Mesendoderm (in vitro differentiated cells): ENCODE measurements at places on chromosomes 12 and 14.

DNA sequence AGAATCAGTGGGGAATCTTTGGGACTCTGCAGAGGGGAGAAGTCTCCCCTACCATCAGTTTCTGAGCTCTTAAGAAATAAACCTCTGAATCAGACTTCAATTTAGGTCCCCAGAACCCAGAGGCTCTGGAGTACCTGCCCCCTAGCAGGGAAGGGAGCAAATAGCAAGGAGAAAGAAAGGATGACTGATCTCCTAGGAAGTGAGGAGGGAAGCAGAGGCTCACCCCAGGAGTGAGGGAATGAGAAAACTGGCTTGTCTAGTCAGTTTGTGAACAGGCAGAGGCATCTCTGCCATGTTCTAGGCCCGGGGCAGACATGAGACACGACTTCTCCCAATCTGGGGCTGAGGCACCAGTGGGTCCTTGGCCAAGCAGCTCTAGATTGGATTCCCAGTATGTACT, 24.3 kb upstream of the SMUG1 start:
- DNase-seq: no peak

DNA sequence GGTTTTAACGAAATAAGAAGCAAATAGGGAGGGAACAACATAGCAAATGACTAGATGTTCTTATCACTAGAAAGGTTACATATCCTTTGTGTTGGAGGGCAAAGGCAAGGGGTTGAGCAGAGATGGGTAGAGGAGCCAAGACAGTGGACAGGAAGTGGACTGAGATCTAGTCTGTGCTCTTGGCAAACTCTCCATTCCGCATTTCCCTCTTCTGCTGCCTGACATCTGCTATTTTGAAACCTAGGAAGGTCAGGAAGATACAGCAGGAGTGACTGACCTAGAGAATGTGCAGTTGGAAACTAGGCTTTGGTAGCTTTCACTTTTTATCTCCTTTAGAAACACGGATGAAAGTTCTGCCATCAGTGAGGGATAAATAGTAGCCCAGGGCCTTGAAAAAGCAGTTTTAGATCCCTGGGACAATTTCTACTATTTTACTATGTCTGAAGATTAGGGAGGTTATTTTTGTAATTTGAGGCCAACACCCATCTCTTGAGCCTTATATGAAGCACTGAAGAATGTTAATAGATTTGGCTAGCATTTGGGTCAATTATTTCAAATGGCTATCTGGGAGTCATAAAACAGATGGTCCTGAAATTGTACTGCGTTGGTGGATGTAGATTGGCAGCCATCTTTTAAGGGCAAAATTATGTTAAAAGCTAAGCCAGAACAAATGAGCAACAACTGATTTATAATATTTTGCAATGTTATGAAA, 410.3 kb downstream of the PCNX1 start:
- DNase-seq: no peak

DNA sequence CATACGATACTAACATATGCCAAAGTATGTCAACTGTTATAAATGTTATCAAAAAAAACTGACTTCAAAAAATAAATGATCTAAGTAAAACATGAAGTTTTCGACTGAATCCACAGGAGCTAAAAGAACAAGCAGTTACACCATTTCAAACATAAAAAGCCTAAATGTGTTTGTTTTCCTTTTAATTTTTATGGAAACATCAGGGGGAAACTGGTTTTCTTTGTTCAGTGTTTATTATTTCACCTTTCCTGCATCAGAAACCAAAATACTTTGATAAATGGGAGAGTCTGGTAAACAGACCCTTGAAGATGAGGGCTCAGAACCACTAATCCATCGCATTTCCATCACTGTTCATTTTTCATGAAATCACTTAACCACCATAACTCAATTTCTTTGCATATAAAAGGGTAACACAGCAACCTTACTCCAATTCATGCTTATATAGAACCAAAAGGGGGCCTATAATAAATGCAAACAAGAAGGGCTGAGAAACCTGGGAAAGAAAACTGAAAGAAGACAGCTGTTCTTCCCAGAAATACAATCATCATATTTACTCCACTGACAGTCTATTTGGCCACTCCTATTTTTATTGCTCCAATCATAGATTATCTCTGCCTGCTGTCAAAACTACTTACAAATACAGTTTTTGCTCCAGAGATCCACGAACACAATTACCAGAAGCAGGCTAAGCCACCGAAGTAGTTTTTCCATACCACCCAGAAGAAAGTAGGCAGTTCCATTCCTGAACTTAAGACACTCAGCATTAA, 17.0 kb downstream of the FGD6 start:
- DNase-seq: no peak

GRCh38 chr12:126607867-126608266, 1542.6 kb downstream of the AACS start:
- no peak for DNase-seq

- peak; percentile 53 for DNase-seq
Observed at GRCh38 chr14:34029921-34030334, 79.1 kb upstream of the EGLN3 start.

GRCh38 chr14:93533842-93534241, 103.1 kb downstream of the UNC79 start:
- no peak for DNase-seq

GRCh38 chr12:93778306-93778705, 101.1 kb downstream of the CRADD start:
- DNase-seq: no peak

DNA sequence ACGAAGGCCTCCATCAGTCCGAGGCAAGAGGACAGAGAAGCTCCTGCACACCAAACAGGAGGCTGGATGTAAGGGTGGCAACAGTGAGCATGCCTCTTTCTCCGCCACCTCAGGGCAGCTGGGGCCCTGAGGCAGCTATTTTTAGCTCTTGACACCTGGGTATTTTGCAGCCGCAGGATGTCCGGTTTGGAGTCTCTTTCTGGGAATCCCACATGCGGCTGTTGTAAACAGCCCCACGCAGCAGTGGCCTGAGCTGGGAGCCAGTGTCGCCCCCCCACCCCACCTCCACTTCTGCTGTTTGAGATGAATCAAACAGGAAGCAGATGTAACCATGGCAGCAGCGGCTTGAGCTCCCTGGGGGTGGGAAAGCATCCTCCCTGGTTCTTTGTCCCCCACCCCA, 11.7 kb downstream of the HDAC7 start:
- DNase-seq: peak; percentile 33

DNA sequence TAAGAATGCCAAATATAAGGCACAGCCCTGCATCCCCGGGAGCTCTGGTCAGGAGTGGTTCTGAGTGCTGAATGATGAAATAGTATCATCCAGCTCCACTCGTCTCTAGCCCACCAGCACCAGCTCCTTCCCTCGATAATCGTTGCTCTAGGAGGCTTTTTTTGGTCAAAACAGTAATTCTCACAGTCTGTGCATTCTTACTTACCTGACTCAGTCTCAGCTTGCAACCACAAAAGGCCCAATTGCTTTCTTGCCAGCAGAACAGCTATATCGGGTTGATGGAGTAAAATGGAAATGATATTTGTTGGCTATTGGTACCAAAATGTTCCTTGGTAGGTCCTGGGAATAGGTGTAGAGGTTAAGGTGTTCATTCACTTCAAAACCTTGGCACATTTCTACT, 94.8 kb downstream of the BMP4 start:
- DNase-seq: no peak

GRCh38 chr12:10361084-10361483, 28.8 kb downstream of the KLRK1 start:
- DNase-seq: peak; percentile 56

- DNase-seq: peak; percentile 92
Observed at GRCh38 chr12:42780671-42781070, 191.1 kb upstream of the PRICKLE1 start.

DNA sequence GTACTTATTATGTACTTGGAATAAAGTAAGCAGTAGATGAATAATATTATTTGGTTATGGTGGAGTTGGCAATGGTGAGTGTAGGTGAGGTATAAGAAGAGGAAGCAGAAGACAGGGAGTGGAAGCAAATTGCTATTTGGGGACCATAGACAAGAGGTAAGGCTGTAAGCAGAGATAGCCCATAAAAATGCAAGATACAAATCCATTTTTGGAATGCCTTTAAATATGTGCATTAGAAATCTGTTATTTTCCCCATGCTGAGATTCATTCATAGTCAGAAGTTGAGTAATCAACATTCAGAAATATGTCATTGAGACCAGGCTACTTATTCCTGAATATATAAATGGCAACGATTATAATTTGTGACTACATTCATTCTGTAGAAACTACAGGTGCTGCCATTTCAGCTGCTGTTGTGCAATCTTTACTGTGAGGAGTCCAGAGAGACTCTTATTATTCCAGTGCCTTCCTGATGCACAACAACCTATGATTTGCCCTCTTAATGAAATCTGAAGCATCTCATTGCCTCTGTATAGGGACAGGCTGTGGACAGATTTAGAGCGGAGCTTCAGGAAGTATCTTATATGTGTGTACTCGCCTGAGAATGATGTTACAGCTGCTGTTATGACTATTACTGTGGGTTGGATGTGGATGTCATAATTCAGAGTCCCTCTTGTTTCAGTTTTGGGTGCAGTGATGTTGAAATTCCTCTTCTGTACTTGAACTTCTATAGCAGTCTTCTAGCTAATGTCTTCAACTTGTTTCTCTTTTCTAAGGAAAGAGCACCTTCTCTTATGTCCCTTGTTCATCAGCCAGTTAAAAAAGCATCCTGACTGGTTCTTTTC, 173.8 kb downstream of the NAV3 start:
- no peak for DNase-seq

DNA sequence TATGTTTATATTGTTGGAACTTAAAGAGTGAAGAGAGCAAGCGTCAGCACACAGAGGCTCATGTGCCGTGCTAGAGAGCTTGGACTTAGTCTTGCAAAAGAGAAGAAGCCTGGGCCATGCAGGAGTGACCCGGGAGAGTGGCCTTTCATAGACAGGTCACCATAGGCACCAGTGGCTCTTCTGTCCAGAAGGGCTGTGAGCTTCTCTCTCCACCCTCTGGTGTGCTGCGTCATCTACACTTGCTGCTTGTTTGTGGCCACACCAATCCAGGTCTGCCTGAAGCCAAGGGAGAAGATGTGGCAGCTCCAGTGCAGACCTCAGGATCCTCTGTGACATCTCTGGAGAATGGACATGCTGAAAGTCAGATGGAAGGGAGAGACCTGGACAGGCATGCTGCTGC, 74.4 kb downstream of the NTF3 start:
- DNase-seq: no peak

- DNase-seq: no peak
Observed at GRCh38 chr14:94638339-94638738, 26.1 kb downstream of the SERPINA3 start.

DNA sequence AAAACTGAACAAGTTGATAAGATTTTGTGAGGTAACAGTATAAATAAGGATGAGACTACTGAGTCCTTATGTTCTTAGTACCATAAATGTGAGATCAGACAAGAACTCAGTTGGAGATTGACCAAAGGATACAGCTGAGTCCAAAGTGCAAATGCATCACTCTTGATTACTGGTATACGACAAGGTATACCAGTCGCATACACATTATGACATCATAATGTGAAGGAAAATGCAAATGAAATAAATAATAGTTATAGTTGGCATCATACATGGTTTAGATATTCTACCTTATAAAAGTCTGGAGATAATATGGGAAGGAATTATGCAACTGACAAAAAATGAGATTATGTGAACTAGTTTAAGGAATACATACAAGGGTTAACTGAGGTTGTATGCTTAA, 476.3 kb upstream of the STXBP6 start:
- no peak for DNase-seq

- DNase-seq: no peak
Observed at GRCh38 chr12:104187446-104188155, 28.0 kb upstream of the TXNRD1 start.

GRCh38 chr12:97559267-97559666, 96.7 kb downstream of the RMST start:
- DNase-seq: no peak

DNA sequence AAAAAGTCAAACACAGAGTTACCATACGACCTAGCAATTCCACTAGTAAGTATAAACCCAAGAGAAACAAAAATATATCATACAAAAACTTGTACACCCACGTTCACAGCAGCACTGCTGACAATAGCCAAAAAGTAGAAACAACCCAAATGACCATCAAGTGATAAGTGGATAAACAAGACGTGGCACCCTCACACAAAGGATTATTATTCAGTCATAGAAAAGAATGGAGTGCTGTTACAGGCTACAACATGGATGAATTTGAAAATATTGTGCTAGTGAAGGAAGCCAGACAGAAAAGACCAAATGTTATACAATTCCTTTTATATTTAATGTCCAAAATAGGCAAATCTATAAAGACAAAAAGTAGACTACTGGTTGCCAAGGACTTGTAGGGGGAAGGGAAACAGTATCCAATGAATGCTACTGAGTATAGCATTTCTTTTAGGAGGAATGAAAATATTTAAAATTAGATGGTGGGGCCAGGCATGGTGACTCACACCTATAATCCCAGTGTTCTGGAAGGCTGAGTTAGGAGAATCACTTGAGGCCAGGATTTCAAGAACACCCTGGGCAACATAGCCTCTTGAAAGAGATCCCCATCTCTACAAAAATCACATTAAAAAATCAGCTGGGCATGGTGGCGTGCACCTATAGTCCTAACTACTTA, 41.9 kb downstream of the SPTLC2 start:
- no peak for DNase-seq

DNA sequence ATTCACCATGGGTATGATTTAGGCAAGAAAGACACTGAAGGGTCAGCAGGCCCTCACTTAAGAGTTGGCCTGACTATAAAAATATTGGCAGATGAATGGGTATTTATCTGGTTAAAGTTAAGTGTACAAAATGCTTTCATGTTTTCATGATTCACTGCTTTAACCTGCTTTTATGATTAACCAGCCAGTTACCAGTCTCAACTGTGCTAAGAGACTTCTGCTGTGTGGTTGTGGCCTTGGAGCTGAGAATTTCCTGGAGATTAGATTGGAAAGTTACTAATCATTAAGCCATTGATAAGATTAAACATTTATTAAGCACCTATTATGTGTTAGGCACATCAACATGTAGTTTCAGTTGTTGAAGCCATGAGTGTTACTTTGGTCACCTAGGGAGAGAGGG, 68.9 kb downstream of the RASSF8 start:
- peak; percentile 37 for DNase-seq

GRCh38 chr14:71228711-71229110, 321.5 kb downstream of the PCNX1 start:
- no peak for DNase-seq

DNA sequence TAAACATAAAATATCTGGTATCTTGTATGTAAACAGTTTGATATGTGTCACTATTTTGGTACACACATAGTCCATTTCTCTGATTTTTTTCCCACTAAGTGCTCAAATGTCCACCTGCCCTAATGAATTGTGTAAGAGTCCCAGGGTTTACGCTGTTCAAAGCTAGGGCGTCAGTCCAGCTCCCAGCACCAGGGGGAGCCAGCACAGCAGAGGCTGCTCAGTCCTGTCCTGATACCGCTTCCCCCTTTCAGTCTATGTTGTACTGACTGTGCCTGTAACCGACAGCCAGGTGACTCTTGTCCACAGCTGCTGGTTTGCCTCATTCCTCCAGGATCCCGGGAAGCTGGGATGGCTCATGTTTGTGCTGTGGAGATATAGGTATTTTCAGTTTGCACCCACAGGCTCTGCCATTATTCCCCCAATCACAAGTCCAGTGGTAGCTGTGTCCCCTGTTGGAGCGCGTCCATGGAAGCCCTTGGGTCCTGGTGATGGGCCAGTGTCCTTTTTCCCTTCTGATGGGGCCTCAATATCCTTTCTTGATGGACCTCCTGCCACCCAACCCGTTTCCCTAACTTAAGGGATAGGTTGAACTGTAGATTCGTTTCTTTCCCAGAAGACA, 242.0 kb downstream of the NEDD1 start:
- DNase-seq: peak; percentile 78

GRCh38 chr14:28130610-28131284, 635.8 kb upstream of the FOXG1 start:
- DNase-seq: no peak

GRCh38 chr12:8642775-8643174, 19.9 kb downstream of the MFAP5 start:
- no peak for DNase-seq
